ENCODE measurements at places on chromosomes 4 and X.
A peak's percentile ranks its signal among the peaks of the same experiment; 100 is the strongest.

DNA sequence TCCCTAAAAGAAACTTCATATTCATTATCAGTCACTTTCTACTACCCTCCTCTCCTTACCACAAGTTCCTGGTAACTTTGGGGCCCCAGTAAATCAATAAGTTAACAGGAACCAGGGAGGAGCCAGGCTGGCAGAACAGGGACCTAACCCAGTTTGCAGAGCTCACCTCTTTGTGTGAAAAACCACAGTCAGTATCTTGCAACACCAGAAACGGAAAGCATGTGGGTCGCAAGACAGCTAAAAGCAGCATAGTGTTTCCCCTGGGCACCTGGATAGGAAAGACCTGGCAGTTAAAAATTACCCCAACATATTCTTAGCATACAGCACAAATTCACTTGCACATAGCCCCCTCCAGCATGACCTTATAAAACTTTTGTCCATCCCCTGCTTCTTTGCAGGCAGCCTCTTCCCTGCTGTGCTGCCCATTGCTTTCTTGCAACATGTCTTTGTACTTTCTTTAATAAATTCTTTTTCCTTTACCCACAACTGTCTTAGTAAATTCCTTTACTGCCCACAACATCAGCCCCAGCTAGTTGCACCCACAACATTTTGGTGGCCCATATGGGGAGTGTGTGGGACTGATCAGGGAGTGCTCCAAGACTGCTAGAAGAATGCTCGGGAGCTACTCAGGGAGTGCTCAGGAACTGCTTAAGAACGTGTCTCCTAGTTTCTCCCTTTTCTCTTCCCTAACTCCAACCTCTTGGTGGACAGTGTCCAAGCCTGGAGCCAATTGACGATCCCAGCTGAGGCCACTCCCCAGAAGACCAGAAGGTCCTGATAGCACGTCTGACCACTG lies 83.4 kb downstream of the MSN start:
- no peak for DNase-seq

- no peak for DNase-seq
These were observed at the start of gene ANOS1 for GRCh38 chrX:8731559-8732395. Gene ANOS1 (minus strand): TSS chrX:8732137. CDS start chrX:8732036, 101 bp downstream.

- no peak for DNase-seq
These were observed 191.4 kb downstream of the MGST2 start for GRCh38 chr4:139857021-139857420.

DNA sequence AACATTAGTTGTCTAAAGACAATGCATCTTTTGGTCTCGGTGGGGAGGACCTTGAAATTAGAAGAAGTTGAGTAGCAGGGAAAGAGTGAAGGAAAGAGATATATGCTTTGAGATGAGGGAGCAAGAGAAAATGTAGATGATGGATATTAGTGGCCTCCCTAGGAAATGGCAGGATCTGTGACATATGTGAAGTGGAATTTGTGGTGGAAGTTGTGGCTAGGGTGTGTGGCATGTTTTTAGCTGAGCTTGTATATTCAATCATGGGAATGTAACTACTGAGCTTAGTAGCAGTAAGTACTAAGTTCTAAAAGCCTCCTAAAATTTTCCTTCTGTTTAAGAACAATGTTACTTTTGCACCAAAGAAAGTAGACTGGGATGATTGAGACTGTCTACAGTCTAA lies 382.8 kb upstream of the CTSO start:
- no peak for DNase-seq

- no peak for DNase-seq
These were observed 115.1 kb upstream of the PNPLA4 start for GRCh38 chrX:8042304-8042703.

- DNase-seq: no peak
These were observed 665.5 kb downstream of the TLL1 start for GRCh38 chr4:166538491-166539005.

DNA sequence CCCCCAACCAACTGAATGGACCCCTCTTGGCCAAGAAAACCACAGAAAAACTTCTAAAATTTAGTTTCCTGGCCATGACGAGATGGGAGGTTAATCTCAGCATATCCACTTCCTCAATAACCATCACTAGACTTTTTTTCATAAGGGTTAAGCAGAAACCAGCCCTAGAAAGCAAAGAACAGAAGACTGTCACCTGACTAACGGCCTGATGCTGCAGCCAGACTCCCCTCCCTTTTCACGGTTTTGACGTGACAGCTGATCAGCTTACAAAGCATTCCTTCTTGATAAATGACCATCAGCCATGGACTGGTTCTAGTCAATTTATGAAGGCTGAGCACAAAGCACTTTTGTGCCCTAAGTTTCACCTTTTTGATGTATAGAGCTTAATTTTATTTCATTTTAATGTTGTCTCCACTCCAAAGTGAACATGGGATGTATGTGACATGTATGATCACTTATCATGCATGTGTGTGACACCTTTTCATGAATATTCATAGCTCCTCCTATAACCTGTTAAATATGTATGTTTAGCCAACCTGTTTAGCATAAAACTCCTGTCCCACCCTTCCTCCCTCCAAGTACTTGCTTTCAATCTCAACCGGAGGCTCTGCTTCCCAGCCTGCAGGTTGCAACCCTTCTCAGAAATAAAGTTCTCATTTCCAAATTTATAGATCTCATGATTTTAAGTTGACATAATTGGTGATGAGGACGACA lies 56.3 kb downstream of the SERTM2 start:
- DNase-seq: no peak

GRCh38 chr4:82462415-82462831 lies 32.0 kb downstream of the ENOPH1 start:
- no peak for DNase-seq

GRCh38 chrX:109782994-109783700 lies 50.1 kb upstream of the ACSL4 start:
- no peak for DNase-seq

GRCh38 chrX:23248187-23248586 lies 86.5 kb upstream of the PTCHD1 start:
- no peak for DNase-seq

GRCh38 chrX:136170139-136170800 lies 22.9 kb downstream of the FHL1 start:
- DNase-seq: no peak

- peak; percentile 75 for DNase-seq
These were observed 18.2 kb upstream of the ABLIM2 start for GRCh38 chr4:8176547-8177399.

- no peak for DNase-seq
These were observed 990.2 kb downstream of the STPG2 start for GRCh38 chr4:97153042-97153441.

DNA sequence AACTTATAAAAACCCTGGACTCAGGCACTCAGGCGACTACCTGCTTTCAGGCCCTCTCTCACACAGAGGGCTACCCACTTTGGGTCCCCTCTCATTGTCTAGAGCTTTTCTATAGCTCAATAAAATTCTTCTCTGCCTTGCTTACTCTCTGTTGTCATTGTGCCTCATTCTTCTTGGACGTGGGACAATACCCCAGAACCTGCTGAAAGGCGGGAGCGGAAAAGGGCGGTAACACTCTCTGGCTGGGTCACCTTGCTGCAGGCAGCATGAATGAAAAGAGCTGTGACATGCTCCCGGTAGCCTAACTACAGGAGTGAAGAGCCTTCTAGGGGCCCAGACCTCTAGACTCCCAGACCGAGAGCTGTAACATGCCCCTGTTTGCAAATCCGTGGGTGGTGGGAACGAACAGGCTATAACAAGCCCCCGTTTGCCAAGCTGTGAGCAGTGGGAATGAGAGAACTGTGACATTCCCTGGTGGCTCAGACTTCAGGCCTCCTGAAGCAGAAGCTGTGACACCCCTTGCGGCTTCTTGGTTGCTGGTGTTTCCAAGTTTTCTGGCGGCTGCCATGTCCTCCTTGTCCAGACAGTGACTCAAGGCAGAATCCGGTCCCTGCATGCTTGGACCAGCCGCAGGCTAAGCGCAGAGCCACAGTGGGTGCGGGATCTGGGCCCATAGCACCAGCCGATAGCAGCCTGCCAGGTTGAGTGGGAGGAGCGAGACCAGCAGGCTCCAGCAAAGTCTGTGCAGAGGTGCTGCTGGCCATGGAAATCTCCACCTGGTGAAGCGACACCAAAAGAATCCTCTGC lies 684.6 kb downstream of the ARAP2 start:
- no peak for DNase-seq

DNA sequence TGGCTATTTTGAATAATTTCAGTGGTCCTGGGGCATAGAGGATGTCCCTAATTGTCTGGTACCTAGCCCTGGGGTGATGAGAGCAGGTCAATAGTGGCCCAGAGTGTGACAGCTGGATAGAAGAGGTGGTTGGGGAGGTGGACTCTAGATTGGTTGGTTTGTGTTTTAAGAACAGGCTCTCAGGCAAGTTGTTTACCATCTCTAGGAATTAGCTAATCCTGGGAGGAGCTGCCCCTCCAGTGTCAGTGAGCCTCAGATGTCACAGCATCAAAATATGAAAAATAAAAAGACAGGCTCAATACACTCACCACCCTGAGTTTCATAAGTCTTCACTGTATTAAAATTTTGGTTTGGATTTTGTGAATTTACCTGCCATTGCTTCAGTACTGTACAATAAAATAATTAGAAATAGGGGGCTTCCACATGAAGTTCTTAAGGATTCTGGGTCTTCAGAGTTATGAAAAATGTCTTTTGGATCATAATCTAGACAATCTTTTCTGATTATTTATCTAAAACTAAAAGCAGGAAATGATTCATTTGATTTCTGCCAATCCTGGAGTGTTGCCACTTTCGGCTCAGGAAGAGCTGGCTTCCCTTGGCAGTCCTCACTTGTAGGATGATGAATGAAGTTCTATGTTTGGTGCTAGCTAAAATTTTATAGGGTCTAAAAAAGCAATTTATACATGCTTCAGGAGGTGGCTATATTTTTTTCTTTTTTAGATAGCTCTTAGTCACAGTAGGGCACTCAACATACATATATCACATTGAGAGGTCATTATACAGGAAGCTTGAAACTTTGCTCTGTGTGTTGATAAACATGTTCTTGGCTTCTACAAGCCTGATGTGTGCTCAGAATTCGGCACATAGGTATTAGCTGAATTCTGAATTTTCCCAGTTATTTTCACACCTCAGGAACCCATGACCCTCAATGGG lies 395.1 kb downstream of the RAB28 start:
- DNase-seq: no peak

GRCh38 chrX:79263550-79263949 lies 103.6 kb downstream of the ITM2A start:
- no peak for DNase-seq

DNA sequence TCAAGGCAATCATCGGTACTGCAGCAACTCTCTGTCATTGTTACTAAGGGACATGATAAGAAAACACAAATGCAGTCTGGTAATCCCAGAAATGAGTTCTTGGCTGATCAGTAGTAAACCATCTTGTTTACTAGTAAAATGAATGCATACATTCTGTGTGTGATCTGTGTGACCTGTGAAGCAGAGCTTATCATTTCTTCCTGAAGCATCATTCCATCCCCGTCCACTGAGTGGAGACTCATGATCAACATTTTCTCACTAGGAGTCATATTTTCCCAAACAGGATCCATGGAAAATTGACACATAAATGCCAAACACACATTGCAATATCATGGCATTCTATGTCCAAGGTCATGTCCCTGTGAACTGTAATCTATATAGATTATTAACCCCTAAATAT lies 226.1 kb downstream of the ANKRD50 start:
- DNase-seq: no peak

- no peak for DNase-seq
These were observed 2.9 kb downstream of the TBC1D9 start for GRCh38 chr4:140753329-140753728.

- DNase-seq: no peak
These were observed 68.4 kb downstream of the PDLIM5 start for GRCh38 chr4:94519925-94520789.

DNA sequence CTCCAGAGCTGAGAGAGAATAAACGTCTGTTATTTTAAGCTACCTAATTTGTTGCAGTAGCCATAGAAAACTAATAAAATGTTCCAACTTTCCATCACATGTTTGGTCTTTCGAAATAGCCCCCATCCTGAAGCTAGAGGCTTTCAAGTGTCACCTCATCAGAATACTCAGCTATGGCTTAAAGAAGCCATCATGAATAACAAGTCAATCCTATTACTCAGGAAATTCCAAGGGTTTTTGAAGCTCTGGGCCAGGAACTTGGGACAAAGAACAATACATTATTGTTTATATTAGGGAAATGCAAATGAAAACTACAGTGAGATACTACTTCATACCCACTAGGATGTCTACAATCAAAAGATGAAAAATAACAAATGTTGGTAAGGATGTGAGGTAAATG lies 42.2 kb downstream of the TBCK start:
- DNase-seq: no peak

DNA sequence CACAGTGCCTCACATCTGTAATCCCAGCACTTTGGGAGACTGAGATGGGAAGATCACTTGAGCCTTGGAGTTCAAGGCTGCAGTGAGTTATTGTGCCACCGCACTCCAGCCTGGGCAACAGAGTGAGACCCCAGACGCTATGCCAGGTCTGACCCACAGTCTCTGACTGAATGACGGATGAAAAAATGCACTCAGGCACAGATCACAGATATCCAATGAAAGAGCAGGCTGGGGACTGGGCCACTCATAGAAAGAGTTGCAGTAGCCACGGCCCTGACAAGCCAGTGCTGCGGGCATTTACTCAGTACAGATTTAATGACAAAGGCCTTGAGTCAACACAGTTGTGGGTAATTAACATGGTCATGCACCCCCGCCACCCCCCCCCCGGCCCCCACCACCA lies 22.7 kb downstream of the NUDT6 start:
- no peak for DNase-seq

DNA sequence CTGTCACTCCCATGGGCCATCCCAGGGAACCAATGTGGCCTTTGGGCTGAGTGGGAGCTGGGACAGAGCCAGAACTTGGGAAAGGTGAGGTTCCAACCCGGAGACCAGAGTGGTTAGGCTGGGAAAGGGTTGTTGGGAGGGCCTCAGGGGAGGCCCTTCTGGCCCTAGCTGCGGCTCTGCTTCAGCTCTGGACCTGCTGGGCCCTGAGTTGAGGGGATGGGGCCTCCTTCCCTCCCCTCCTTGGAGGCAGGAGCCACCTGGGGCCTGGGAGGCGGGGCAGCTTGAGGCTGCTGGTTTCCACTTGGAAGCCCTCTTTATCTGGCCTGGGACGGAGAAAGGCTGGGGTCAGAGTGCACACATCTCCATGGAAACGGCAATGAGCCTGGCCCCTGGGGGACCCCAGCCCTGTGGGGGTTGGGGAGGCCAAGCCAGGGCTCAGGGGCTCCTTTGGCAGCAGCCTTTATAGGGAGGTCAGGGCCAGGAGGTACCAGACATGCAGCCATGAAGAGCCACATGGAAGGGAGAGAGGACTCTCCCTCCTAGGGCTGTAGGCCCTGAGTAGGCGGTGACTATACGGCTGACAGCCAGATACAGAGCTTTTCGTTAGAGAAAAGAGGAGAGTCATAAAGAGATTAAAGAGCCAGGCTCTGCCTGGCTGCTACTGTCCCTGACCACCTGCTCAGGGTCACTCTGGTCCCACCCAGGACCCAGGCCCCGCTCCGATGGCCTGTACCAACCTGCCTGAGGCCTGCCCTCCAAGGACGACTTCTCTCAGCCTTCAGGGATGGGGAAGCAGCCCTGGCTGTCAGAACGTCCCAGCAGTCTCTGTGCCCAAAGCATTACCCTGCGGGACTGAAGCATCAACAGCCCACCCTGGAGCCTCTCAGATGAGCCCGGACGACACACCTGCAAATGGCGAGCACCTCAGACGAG lies 6.9 kb upstream of the NSD2 start:
- DNase-seq: no peak

- no peak for DNase-seq
These were observed 283.2 kb downstream of the DCHS2 start for GRCh38 chr4:154208424-154208823.

All from D721Med (cell line).